ENCODE measurements at places on chromosomes 2 and 18.

DNA sequence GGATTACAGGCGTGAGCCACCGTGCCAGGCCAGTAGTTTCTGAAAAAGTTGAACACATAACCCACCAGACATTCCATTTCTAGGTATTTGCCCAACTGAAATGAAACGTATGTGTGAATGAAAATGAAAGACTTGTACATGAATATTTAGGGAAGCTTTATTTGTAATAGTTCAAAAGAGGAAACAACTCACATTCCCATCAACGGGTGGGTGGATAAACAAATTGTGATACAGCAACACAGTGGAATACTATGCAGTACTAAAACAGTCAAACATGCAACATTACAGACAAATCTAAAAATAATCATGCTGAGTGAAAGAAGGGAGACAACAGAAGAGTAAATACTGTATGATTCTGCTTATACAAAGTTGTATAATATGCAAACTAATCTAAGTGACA lies 46.8 kb downstream of the TMEM131 start:
- H3K4me1 ChIP-seq = peaks cover 92% of the 10 kb centered on the region
- no peaks in the 10 kb centered on the region for H3K36me3 ChIP-seq
- no peak for DNase-seq
- no peaks in the 10 kb centered on the region for H3K27me3 ChIP-seq

DNA sequence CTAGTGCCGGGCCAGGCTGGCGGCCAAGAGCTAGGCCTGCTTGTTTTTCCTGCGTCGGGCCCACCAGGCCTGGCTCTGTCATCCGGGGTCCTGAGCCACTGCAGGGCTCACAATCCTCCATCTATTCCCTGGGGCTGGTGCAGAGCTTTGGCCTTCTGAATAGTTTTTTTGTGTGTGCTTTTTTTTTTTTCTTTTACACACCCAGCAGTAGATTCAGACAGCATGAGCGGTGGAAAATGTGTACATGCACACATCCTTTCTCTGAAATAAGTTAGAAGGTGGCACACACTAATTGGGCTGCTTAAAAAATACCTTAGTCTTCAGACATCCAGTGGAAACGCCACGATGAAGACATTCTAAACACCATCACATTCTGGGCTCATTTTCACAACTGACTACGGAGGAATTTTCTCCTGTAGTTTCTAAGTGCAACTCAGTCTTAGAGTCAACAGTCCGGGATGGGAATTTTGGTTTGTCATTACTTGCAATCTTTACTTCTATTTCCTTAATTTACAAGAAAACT lies 6.1 kb downstream of the ZFP36L2 start:
- peaks cover 55% of the 10 kb centered on the region for H3K4me1 ChIP-seq
- peak overlapping the region; percentile 73 for H3K4me3 ChIP-seq
- no peaks in the 10 kb centered on the region for H3K27me3 ChIP-seq
- no peak for DNase-seq
- H3K36me3 ChIP-seq = peaks cover 10% of the 10 kb centered on the region

- H3K36me3 ChIP-seq = no peaks in the 10 kb centered on the region
- no peak overlapping the region for H3K27ac ChIP-seq
- H3K27me3 ChIP-seq = peaks cover 8% of the 10 kb centered on the region
- no peak overlapping the region for H3K4me3 ChIP-seq
Measured at GRCh38 chr2:71830497-71831192, 317.0 kb downstream of the CYP26B1 start.

GRCh38 chr2:146623771-146624170 lies 1221.1 kb upstream of the ACVR2A start:
- H3K27ac ChIP-seq = no peak overlapping the region
- no peak for DNase-seq
- no peaks in the 10 kb centered on the region for H3K36me3 ChIP-seq
- H3K4me3 ChIP-seq = no peak overlapping the region

- peaks cover 6% of the 10 kb centered on the region for H3K27me3 ChIP-seq
- H3K36me3 ChIP-seq = no peaks in the 10 kb centered on the region
- H3K4me1 ChIP-seq = no peaks in the 10 kb centered on the region
- no peak overlapping the region for H3K4me3 ChIP-seq
Measured at GRCh38 chr18:50870138-50870845, 8.6 kb upstream of the ME2 start.

DNA sequence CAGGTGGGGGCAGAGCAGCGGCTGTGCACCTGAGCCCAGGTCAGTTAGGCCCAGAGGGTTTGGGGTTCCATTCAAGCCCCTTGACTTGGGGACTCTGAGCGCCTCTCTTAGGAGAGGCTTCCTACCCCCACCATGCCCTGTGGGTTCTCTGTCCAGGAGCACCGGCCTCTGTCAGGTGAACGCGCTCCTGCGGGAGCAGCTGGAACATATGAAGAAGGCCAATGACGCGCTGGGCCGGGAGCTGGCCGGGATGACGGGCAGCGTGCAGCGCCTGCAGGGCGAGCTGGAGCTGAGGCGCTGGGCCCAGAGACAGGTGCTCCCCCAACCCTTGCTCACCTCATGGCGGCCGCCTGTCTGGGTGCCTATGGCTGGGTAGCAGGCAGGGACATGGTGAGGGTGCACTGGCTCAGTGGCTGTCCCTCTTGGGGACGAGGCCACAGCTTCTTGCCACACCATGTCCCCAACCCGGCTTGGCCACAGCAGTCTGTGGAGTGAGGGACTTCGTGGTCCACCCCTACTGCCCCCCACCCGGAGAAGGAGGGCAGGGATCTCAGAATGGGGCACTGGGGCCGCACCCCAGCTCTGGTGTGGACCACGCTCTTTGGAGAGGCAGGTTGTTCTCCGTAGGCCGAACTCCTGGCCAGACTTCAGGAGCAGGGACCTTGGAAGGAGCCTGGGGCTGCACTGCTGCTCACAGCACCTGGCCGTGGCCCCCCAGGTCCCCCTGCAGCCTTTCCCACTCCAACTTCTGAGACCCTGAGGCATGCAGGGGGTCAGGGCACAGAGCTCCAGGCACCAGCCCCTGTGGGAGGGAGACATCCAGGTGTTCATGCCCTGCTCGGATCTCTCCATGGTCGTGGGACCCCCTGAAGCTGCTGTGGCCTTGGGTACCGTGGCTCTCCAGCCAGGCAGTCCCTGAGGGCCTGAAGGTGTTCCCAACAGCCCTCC lies 19.7 kb downstream of the CROCC2 start:
- H3K36me3 ChIP-seq = no peaks in the 10 kb centered on the region
- H3K4me1 ChIP-seq = no peaks in the 10 kb centered on the region
- H3K27ac ChIP-seq = no peak overlapping the region
- no peak for DNase-seq
- H3K27me3 ChIP-seq = peaks cover 12% of the 10 kb centered on the region
- H3K4me3 ChIP-seq = no peak overlapping the region

GRCh38 chr2:233341296-233341695 lies 13.0 kb upstream of the DGKD start:
- DNase-seq = no peak
- H3K27me3 ChIP-seq = no peaks in the 10 kb centered on the region
- no peak overlapping the region for H3K4me3 ChIP-seq

- DNase-seq = peak; percentile 78
- peak overlapping the region; percentile 100 for H3K27ac ChIP-seq
- no peaks in the 10 kb centered on the region for H3K36me3 ChIP-seq
- peak overlapping the region; percentile 89 for H3K4me3 ChIP-seq
- H3K27me3 ChIP-seq = no peaks in the 10 kb centered on the region
Measured at GRCh38 chr2:136131484-136131960, 13.6 kb upstream of the CXCR4 start.

DNA sequence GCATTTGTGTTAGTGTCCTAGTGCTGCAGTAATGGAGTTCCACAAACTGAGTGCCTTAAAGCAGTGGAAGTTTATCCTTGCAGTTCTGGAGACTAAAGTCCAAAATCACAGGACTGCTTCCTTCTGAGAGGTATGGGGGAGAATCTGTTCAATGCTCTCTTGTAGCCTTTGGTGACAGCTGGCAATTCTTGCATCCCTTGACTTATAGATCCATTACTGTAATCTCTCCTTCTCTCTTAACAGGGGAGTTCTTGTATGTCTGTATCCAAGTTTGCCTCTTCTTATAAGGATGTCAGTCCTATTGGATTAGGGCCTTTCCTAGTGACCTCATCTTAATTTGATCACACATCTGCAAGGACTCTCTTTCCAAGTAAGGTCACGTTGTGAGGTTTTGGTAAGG lies 69.9 kb downstream of the XRCC5 start:
- DNase-seq = no peak
- no peak overlapping the region for H3K4me3 ChIP-seq
- no peak overlapping the region for H3K27ac ChIP-seq
- H3K27me3 ChIP-seq = no peaks in the 10 kb centered on the region
- H3K36me3 ChIP-seq = peaks cover 36% of the 10 kb centered on the region

DNA sequence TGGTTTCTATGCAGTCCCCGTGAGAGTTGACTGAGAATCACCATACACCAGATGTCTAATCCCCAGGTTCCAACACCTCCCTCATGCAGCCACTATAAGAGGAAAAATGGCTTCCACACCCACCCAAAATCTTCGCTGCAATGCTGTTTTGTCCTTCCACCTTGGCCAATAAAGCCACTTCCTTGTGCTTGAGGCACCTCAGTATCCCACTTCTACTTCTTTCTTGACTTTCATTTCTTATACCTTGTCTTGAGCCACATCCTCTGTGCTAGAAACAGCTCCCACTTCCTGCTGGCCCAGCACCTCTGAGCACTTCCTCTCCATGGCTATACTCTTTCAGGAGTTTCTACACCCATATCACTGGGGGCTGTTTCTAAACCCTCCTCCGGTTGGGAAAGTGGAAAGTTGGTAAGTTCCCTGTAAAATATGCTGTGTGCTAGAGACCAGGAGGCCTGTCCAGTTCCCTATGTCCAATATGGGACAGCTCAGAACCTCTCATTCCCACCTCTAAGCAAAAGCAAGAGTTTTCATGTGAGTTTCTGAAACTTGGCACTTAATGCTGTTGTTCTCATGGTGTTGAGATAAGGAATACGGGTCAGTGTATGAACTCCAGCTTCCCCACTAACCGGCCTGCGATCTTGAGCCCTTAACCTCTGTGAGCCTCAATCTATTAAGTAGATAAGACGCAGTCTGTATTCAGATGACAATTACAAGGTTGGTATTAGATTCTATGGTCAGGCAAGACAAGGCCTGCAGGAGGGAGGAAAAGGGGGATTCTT lies 209.1 kb upstream of the ID2 start:
- no peak overlapping the region for H3K27ac ChIP-seq
- peaks cover 10% of the 10 kb centered on the region for H3K36me3 ChIP-seq
- H3K4me3 ChIP-seq = no peak overlapping the region
- H3K4me1 ChIP-seq = peaks cover 27% of the 10 kb centered on the region

DNA sequence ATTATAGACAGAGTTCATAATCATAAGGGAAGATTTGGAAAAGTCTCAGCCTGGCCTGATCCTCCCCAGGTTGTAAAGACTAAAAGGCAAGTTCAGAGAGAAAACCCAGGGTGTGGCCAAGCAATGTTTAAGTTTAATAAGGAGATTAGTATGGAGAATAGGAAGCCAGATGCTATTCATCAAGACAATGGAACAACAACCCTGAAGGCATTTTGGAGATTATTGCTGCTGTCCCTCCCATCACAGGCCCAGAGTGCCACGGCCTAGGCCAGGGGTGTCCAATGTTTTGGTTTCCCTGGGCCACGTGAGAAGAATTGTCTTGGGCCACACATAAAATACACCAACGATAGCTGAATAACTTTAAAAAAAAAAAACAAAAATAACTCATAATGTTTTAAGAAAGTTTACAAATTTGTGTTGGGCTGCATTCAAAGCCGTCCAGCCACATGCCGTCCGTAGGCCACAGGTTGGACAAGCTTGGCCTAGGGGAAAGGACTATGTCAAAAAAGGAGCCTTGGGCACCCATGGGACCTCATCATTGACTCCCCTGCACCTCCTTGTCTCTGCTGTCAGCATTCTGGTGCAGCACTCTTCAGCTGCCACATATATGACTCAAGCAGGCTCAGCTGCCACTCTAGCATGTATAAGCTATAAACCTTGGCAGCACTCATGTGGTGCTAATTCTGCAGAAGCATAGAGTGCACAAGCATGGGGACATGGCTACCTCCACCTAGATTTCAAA lies 20.8 kb downstream of the DPP4 start:
- no peaks in the 10 kb centered on the region for H3K4me1 ChIP-seq
- H3K4me3 ChIP-seq = no peak overlapping the region
- DNase-seq = no peak
- no peaks in the 10 kb centered on the region for H3K36me3 ChIP-seq
- H3K27ac ChIP-seq = no peak overlapping the region
- H3K27me3 ChIP-seq = peaks cover 13% of the 10 kb centered on the region

DNA sequence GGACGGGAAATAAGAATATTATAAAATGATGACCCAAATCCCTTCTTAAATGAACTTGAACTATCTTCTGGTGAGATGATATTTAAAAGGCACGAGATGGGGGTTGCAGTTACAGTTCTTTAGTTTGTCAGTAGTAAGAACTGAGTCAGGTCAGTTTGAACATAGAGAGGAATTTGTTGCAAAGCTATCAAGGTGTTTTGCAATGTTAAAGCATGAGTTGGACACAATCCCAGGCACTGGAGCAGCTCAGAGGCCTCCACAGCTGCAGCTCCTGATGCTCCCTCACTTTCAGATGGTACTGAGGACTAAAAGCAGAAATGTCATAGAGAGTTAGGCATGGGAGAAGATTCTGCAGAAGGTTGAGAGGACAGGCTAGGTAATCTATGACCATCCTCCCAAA lies 236.0 kb downstream of the BCL2 start:
- no peaks in the 10 kb centered on the region for H3K27me3 ChIP-seq
- H3K4me3 ChIP-seq = no peak overlapping the region
- H3K4me1 ChIP-seq = peaks cover 8% of the 10 kb centered on the region
- DNase-seq = no peak
- H3K36me3 ChIP-seq = peaks cover 6% of the 10 kb centered on the region

GRCh38 chr18:49276680-49277079 lies 183.8 kb downstream of the DYM start:
- no peak overlapping the region for H3K27ac ChIP-seq
- no peak overlapping the region for H3K4me3 ChIP-seq
- DNase-seq = no peak

DNA sequence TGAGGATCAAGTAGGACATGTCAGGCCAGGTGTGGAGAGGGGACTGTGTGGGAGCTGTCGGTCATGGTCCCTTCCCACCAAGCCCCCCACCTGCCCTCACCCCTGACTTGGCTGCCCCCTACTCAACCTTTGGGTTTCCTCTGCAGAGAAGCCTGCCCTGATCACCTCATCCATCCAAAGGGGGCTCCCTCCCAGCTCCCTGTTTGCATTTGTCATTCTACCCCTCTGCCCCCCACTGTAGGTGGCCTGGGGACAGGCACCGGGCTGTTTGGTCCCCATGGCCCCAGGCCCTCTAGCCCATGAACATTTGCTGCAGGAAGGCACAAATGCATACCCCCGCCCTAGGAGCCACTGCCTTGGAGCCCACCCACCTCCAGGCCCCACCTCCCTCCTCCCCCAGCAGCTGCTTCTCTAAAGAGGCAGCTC lies 115.0 kb downstream of the SMAD7 start:
- no peaks in the 10 kb centered on the region for H3K36me3 ChIP-seq
- H3K27ac ChIP-seq = no peak overlapping the region
- DNase-seq = no peak

DNA sequence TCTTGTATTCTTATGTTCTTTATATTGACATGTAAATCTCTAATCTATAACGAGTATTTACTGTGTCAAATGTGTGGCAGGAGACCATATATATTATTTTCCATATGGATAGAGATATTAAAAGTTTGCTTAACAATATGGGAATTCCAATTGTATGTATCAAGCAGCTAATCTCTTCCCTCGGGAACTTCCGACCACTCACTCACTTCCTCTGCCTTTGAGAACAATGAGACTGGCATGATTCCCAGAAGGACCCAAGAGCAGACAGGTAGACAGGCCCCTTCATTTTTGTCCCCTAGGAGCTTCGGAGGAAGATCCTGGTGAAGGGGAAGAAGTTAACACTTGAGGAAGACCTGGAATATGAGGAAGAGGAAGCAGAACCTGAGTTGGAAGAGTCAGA lies 24.1 kb downstream of the PLCD4 start:
- peaks cover 6% of the 10 kb centered on the region for H3K36me3 ChIP-seq
- no peak overlapping the region for H3K27ac ChIP-seq
- H3K4me1 ChIP-seq = no peaks in the 10 kb centered on the region
- H3K27me3 ChIP-seq = no peaks in the 10 kb centered on the region
- no peak for DNase-seq

All from naive B cell (primary cell).